ENCODE measurements at places on chromosomes 1 and 21.

GRCh38 chr1:233127157-233127556 lies 168.4 kb downstream of the PCNX2 start:
- no peak for DNase-seq

DNA sequence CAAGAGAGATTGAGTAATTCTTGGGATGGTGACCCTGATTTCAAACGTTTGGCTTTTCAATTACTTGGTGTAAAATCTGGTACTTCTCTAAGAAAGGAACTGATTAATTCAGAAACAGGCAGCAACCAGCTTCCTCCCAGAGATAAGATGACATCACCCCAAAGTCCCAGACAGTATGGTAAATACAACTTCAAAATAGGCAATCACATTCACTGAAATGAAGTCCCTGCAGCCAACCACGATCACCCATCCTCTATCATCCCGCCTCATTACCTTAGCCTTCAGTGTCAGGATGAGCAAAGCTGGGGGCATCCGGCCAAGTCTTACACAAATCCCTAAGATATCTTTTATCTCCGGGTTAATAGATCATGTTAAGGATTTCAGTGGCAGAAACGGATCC lies 26.4 kb upstream of the RUNX1 start:
- DNase-seq, result no peak

- DNase-seq, result no peak
Measured at GRCh38 chr1:54096227-54096876, 42.9 kb downstream of the TCEANC2 start.

DNA sequence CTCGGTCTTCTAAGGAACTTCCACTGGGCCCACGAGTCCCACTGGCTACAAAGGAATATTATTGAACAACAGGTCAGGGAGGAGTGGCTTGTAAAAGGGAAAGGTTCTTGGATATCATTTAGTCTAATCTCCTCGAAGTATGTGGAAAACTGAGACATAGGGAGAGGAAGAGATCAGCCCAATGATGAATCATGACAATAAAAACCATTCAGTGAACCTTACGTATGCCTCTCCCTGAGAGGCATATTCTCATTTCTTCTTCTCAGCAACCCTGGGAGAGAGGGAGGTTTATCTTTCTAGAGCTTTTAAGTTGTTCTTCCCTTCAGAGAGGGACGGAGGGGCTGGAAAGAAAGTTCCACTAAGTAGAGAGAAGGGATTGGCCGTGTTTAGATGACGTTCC lies 5.3 kb upstream of the MOB3C start:
- DNase-seq, result no peak

DNA sequence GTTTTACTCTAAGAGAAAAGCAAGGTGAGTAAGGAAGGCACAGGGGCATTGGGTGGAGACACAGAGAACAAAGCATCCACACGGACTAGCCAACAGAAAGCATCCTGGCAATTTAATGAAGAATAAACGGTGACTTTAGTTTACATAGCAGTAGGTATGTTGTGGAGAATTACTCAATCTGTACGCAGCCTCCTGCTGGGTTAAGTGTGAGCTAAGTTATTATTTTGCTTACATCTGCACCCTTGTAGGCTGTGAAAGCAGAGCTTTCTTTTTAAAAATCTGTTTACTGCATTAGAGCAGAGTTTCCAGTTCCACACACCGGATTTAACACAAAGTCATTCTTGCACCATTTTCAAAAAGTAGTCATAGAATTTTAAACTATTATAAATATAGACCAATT lies 144.5 kb downstream of the AKT3 start:
- no peak for DNase-seq

- DNase-seq, result peak; percentile 67
Measured at GRCh38 chr21:29077651-29078090, 4.2 kb upstream of the CCT8 start.

DNA sequence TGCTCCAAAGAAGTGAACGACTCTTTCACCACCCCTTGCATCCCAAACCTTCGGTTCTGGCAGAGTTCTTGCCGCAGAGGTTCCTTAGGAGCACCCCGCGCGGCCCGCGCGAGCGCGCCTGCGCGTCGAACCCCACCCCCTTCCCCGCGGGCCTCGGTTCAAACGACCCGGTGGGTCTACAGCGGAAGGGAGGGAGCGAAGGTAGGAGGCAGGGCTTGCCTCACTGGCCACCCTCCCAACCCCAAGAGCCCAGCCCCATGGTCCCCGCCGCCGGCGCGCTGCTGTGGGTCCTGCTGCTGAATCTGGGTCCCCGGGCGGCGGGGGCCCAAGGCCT lies at the start of gene C1orf56:
Gene C1orf56, plus strand, starts transcription at position 161 of the 334 bp plus-strand sequence. Its CDS starts 97 bp downstream, at position 258.
- DNase-seq, result peak; percentile 79

DNA sequence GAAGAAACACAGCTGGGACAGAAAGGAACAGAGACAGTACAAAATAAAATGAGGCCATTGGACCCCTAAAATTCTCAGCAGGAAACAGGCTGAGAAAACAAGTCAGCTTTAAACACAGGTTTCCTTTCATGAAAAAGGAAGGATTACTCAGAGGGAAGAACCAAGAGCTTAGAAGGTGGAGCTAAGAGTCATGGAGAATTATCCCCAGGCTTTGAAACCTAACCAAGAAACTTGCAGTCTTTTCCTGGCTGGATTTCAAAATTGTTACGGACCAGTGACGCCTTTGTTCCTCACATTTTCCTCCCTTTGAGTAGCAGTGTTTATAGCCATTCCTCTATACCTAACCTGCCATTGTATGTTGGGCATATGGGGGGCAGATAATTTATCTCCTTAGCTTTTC lies 8.8 kb downstream of the HMGB4 start:
- DNase-seq, result no peak

- no peak for DNase-seq
Measured at GRCh38 chr1:2448098-2448445, 28.0 kb upstream of the PLCH2 start.

DNA sequence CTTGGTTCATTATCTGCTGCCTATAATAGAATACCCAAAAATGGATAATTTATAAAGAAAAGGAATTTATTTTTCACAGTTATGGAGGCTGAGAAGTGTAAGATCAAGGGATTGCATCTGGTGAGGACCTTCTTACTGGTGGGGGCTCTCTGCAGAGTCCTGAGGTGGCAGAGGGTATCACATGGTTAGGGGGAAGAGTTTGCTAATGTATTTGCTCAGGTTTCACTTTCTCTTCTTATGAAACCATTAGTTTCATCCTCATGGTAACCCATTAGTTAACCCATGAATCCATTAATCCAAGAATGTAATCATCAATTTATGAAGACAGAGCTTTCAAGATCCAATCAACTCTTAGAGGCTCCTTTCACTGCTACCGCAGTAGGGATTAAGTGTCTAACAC lies 120.6 kb downstream of the DNM3 start:
- DNase-seq, result no peak

DNA sequence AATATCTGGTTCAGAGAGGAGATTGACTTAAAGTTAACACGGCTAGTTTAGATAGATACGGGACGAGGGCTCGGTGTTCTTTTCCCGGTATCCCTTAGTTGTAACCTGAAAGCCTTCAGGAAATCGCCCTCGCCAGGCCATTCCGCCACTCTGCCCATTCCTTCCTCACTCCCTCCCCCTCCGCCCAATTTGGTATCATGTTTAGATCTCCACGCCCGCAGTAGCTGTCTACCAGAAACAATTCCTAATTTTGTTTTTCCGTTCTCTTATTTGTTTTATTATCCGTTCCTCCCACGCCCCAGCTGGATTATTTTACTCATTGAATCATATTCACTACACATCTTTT lies 685 bp upstream of the VAMP4 start:
- DNase-seq, result no peak

- DNase-seq, result no peak
Measured at GRCh38 chr1:155695072-155695471, 6.2 kb downstream of the DAP3 start.

DNA sequence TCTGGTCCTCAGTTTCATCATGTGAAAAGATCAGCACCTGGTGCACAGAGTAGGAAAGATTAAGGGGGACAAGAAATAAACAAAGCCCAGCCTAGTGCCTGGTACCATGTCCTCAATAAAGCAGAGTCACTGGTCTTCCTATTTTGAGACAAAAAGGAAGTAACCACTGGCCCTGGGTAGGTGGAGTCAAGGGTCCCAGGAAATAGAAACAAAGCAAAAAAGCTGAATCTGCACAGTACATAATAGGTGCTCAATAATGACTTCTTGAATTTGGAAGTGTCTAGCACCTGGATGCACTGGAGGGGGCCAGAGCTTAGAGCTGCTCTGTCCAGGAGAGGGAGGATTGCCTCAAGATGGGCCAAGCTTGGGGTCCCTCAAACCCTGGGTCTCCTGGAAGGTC lies 1.9 kb upstream of the EPHB2 start:
- DNase-seq, result no peak

DNA sequence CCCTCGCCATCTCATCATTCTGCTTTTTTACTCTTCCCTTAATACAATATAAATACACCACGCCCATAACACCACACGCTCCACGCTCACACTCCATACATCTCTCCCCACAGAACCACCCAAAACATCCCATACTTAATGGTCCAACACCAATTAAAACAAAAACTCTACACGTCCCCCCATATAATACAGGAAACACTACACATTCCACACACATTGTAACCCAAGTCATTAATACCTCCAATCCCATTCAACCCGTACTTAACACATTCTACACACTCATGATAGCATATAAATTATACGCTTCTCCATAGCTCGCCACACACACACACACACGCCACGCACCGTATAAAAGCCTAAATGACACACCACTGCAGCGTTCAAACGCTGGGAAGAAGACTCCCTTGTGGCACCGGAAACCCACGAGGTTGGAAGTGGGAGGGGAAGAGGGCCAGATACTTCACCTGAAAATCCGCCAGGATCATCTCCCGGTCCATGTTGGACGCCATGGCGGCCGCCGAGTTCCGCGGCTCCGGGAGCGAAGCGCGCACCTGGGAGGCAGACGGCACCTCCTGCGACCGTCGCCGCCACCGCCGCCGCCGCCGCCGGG lies 659 bp downstream of the FAF1 start:
- no peak for DNase-seq

DNA sequence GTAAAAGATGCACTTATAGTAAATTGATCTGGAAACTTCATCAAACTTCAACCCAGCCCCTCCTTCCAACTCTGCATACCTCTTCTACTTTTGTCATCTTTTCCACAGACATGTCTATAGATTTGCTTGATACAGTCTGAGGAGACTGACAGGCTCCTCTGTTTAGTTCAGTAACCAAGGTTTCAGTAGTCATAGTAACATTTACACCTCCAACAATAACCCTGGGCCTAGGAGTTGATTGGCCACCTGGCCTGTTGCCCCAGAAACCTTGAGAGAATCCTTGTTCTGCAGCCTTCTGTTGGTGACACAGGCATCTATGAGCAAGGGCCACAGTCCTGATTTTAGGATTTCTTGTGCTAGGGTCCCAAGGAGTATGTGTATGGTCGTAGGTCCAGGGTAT lies at the start of gene CFAP141:
Gene CFAP141, minus strand, starts transcription at position 138 of the 400 bp plus-strand sequence. Its CDS starts 26 bp downstream, at position 112.
- no peak for DNase-seq

GRCh38 chr1:202107801-202108731 lies 14.7 kb upstream of the GPR37L1 start:
- no peak for DNase-seq

- no peak for DNase-seq
Measured at GRCh38 chr1:65623895-65624294, 168.8 kb upstream of the PDE4B start.

GRCh38 chr21:43631411-43632107 lies 27.7 kb downstream of the HSF2BP start:
- DNase-seq, result no peak

GRCh38 chr1:37323486-37324377 lies 150.6 kb upstream of the ZC3H12A start:
- peak; percentile 6 for DNase-seq

DNA sequence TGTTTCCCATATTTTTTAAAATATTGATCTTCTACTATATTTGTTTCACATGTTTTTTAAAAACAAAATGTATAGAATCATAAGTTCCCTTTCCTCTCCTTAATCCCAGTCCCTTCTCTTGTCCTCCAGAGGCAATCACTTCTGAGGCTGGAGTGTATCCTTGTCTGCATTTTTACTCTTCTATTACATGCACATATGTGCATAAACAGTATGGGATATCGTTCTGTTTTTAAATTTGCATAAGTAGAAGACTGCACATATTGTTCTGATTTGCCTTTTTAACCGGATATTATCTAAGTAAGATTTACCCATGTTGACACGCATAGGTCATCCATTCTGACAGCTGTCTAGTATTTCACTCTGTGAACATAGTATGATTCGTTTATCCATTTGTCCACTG lies 142.0 kb downstream of the TRABD2B start:
- DNase-seq, result no peak

DNA sequence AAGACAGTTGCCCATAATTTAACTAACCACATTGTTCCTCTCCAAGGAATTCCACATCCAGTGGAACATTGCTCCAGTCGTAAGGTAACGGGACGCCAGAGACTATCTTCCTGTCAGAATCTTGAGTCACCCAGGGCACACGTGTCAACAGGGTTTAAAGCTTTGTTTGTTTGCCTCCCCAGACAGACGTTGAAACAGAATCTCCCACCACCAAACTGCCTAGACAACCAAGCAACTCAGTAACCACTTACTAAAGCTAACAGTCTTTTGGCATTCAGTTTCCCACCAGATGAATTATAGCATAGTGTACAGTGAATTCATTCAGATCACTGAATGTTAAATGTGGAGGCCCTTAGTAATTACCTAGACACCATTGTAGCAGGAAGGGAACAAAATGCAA lies 439.5 kb downstream of the PLPP3 start:
- DNase-seq, result no peak

- DNase-seq, result no peak
Measured at GRCh38 chr21:43613755-43614638, 45.3 kb downstream of the HSF2BP start.

- no peak for DNase-seq
Measured at GRCh38 chr1:244642526-244642925, 10.4 kb upstream of the DESI2 start.

DNA sequence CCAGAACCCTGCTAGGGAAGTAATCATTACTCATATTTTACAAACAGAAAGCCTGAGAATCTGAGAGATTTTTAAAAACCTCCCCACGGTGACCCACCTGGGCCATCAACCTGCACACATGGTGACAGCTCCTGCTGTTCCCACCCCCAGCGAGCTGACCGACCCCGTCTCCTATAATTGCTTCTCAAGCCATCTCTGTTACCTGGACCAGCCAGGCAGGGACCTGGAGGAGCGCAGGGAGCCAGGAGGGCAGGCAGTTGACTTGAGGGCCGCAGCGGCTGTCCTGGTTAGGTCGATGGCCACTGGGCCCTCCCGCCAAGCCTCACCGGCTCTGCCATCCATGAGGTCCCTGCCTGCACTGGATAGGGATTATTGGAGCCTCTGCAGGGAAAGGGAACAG lies 7.7 kb downstream of the TFF2 start:
- peak; percentile 4 for DNase-seq

DNA sequence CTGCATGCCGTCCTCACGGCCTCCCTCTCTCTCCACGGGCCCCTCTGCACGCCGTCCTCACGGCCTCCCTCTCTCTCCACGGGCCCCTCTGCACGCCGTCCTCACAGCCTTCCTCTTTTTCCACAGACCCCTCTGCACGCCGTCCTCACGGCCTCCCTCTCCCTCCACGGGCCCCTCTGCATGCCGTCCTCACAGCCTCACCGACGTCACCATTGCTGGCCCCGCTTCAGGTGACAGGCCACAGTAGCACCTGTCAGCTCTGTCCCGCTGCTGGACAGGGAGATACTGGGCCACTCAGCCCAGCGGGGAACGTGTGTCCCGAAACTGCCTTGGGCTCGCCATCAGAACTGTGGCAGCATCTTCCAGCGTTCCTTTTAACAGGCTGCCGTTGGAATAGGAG lies 82.8 kb upstream of the COL6A1 start:
- DNase-seq, result no peak

- no peak for DNase-seq
Measured at GRCh38 chr1:32521165-32521564, 18.1 kb upstream of the ZBTB8A start.
